ENCODE measurements at places on chromosomes 12 and 14. TPM values are rescaled to one million over a fixed set of nuclear protein-coding genes. Genes with fewer than 3 reads are reported as not detected.

MLH3 gene
- 40.3 TPM for total RNA-seq

DNA sequence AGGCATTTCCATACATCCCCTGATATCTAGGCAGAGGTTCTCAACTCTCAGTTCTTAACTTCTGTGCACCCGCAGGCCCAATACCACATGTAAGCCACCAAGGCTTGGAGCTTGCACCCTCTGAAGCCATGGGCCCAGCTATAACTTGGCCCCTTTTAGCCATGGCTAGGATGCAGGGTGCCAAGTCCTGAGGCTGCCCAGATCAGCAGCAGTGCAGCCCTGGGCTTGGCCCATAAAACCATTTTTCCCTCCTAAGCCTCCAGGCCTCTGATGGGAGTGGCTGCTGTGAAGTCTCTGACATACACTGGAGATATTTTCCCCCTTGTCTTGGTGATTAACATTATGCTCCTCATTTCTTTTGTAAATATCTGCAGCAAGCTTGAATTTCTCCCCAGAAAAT lies 110.3 kb upstream of the CNTN1 start:
- DNase-seq = no peak

GRCh38 chr12:76348079-76348901 lies at the start of gene BBS10:
Gene BBS10, minus strand, starts transcription at chr12:76348415. Its CDS starts 57 bp downstream, at chr12:76348358.
- peak; percentile 85 for DNase-seq

GRCh38 chr14:100409003-100409360 lies 85.8 kb downstream of the SLC25A47 start:
- DNase-seq = no peak

KNTC1 gene
- 47.8 TPM for total RNA-seq

DNA sequence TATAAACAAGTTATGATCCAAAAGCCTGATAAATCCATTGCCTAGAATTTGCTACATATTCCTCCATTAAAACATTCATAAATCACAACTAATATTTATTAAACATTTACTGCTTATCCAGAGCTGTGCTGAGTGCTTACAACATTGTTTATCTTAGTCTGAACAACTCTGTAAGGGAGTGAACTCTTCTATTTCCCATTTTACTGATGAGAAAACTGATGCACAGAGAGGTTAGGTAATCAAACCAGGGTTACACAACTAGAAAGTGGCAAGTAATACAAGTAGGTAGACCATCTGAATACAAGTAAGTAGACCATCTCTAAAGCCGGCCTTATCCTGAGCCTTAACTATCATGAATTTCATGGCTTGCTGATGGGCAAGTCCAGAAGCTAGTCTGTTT lies 39.5 kb downstream of the WASHC3 start:
- no peak for DNase-seq

DNA sequence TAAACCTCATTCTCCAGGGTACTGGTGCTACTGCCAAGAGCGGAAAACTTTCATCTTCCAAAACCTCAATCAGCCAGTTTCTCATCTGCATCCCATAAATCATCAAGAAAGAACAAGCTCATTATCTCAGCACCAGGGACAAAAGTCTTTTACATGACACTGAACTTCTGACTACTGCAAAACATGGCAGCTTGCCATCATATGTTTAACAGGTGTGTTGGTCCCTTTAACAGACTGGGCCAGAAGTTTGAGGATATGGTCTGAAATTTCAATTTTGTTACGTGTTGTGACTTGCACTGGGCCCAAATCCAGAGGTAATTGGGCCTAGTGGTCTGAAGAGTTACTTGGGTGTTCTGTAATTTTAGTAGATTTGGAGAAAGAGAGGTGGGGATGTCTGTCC lies 305.4 kb upstream of the SEL1L start:
- DNase-seq = no peak

PLEKHH1 gene
- total RNA-seq = 21.4 TPM

- no peak for DNase-seq
These were observed 289.9 kb upstream of the KITLG start for GRCh38 chr12:88870000-88870737.

PMCH gene
- total RNA-seq = not detected

DNA sequence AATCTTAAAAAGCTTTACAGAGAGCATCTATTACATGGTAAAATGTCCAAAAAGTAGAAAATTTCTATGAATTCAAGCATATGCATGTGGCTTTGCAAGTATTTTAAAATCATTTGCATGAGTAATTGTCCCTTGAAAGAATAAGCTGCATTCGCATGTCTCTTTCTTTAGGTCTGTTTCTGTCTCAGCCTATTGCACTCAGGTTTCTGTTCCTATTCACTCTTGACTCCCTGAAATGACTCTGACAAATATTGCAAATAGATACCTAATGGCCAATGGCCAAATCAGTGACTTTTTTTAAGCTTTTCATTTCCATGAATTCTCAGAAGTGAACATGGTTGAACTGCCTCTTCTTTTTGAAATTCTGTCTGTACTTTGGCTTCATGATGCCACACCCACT lies 6.4 kb upstream of the TTC8 start:
- no peak for DNase-seq

- DNase-seq = peak; percentile 72
These were observed 48.2 kb upstream of the DLK1 start for GRCh38 chr14:100678469-100678828.

RNASE3 gene
- total RNA-seq = not detected

GRCh38 chr14:36035675-36036074 lies 140.8 kb downstream of the PTCSC3 start:
- no peak for DNase-seq

- no peak for DNase-seq
These were observed 216.3 kb upstream of the FLRT2 start for GRCh38 chr14:85313560-85314207.

DNA sequence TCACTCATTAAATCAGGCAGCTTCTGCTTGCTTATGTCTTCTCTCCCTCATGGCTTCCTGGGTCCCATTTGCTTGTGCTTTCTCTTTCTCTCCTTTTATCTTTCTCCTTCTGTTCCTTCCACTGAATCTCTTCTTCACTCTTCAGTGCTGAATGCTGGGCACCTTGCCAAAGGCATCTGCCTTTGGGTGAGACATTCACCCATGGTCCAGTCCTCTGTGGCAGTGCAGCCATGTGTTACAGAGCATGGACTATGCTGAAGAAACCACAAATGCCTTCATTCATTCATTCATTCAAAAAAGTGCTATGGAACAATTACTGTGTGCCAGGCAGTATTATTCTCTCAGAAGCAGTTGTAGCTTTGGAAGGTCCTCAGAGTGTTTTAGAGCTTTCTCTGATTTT lies 344.4 kb upstream of the STXBP6 start:
- no peak for DNase-seq

PYGL gene
- total RNA-seq = 21.6 TPM

RNASE4 gene
- total RNA-seq = 6.2 TPM

DNA sequence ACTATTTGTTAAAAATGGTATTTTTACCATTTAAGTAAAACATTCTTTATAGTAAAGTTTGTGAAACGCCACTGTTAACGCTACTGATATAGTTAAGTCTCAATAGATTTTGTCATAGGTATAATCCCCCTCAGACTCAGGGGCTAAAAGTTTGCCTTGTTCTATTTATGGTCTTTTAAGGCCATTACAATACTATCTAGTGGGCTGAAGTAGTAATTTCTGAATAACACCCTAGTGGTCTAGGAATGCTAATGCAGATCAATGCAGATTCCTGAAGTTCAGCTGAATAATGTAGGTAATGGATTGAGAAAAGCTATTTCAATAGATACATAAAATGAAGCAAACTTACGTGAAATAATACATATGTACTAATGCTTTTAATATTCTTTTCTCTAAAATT lies 989.3 kb upstream of the NOVA1 start:
- no peak for DNase-seq

RPGRIP1 gene
- total RNA-seq = 0.35 TPM

DNA sequence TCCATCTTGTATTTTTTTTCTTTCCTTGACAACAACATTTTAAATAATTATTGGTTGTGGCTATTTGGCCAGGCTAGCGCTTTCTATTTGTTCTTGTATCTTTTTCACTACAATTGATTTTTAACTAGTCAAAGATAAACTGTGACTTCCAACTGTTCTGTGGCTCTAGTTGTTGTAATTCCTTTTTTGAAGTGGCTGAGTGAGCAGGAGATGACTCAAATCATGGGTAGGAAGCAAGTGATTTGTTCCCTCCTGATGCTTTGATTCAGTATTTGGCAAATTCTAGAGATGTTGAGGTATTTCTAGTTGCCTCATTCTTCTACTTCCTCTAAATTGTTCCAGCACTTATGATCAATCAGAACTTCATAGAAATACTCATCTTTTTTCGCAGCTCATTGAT lies 633.5 kb downstream of the RERGL start:
- DNase-seq = no peak

GRCh38 chr14:58705066-58705465 lies 67.3 kb downstream of the DACT1 start:
- no peak for DNase-seq

GRCh38 chr14:38063711-38064320 lies 143.9 kb upstream of the SSTR1 start:
- no peak for DNase-seq

DNA sequence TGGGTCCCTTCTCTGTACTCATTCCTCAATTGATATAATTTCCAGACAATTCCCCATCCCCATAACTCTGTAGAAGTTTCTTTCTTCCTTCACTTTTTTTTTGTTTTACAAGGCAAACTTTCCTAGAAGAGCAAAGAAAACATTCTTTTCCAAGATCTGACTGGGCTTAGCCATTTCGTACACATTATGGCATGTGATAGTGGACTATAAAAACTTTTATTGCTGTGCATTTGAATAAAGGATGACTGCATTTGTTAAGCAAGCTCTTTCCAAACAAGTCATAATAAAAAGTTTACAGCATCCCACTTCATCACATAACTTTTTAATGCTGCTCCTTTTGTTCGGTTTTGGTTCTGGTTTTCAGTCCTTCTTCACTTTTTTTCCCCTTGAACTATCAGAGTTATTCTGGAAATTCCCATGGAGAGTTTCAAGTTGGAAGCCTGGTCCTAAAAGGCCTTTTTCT lies 231.0 kb upstream of the HMGA2 start:
- no peak for DNase-seq

- DNase-seq = no peak
These were observed 13.1 kb upstream of the SMCO3 start for GRCh38 chr12:14827043-14827442.

KRT85 gene
- not detected for total RNA-seq

DNA sequence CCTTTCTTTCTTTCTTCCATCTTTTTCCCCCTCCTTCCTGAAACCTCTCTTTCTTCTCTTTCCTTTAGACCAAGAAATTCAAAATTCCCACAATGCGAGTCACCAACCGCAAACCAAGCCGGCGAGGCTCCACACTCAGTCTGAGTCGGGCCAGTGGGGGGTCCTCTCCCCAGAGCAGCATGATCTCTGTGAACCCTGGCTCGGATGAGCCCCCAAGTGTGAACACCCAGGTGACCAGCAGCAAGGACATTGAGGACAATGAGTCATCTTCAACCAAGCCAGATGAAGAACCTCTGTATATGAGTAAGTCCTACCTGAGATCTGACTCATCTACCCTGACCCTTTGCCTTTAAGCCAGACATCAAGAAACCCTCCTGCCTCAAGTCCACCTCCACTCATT lies 88.6 kb upstream of the TMEM233 start:
- DNase-seq = no peak

DNA sequence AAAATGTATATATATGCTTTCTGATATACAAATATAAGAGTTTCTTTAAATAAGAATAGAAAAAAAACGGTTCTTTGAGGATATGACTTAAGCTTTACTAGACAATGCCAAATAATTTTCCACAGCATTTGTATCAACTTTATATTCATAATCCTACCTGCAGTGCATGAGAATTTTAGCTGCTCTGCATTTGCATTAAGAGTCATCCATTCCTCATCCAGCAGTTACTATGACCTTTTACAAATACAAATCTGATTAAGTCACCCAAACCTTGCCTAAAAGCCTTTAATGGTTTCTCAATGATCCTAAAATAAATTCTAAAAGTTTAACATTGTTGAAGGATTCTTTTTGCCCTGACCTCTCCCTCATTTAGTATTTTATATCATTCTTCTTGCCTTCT lies 116.5 kb downstream of the MGAT4C start:
- DNase-seq = no peak

DNA sequence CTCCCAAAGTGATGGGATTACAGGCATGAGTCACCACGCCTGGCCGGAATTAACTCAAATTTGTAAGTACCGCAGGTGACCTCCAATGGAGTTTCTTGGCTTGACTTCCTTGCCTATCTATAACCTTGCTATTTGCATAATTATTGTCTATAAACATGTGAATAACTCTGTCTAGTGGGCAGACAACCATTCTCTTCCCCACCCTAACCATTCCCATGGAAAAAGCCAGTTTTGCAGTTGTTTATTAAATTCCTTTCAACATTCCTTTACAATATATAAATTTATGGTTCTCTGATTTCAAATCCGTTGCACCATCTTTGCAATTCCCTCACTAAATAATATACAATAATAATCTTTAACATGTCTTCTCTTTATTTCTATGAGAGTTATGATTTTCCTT lies 61.0 kb upstream of the ZDHHC17 start:
- no peak for DNase-seq

ATN1 gene
- 195 TPM for total RNA-seq

GRCh38 chr12:49603721-49604120 lies 1.7 kb downstream of the FAM186B start:
- no peak for DNase-seq

DNA sequence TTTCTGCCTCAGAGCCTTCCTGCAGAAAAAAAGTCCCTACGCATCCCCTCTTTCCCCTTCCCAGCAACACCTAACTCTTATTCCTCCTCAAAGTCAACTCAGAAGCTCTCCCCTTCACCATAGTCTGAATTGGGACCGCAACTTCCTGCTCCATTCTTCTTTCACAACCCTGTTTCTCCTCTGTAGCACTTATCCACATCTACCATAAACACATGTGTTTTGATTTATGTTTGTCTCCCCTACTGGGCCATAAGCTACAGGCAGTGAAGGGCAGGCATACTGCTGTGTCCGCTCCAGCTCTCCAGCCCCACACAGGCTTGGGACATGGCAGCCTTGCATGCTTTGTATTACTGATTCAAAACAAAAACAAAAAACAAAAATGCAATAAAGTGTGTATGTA lies 5.9 kb downstream of the SDR9C7 start:
- DNase-seq = no peak

- no peak for DNase-seq
These were observed 150.2 kb downstream of the TTLL5 start for GRCh38 chr14:75811136-75811829.
